Epithelial cell of proximal tubule (primary cell): ENCODE measurements at places on chromosomes 1 and 21.
A peak's percentile ranks its signal among the peaks of the same experiment; 100 is the strongest.

GRCh38 chr1:183200451-183200850 lies 14.4 kb downstream of the LAMC2 start:
- DNase-seq, result no peak

DNA sequence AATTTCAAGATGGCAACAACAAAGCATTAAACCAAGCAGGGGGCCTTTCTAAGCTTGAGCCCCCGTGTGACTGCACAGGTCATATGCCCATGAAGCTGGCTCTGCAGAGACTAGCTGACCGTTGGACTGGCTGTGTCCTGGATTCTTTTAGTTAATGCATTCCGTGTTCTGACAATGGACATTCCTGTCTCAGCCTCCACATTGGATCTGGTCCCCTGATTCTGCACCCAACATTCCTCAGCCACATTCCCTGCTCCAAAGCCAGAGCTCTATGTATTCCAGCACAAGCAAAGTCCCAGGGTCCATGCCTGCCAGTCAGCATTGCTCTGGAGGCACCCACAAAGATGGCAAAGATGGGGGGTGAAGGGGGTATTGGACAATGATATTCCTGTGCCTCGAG lies 5.1 kb upstream of the NAV1 start:
- no peak for DNase-seq

- no peak for DNase-seq
These were observed 86.4 kb downstream of the PAX7 start for GRCh38 chr1:18716785-18717678.

DNA sequence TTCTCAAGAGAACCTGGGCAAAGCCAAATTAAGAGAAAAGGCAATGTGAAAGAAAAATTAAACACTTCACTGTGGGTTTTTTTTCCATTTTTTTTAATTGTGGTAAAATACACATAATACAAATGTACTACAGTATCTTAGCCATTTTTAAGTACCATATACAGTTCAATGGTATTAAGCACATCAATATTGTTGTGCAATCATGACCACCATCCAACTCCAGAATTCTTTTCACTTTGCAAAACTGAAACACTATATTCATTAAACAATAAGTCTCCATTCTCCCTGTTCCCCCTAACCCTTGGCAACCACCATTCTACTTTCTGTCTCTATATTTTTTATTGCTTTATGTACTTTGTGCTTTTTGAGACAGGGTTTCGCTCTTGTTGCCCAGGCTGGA lies 17.8 kb upstream of the OTUD7B start:
- DNase-seq, result no peak

GRCh38 chr1:231883382-231883781 lies 256.8 kb downstream of the DISC1 start:
- DNase-seq, result no peak

- DNase-seq, result no peak
These were observed 88.0 kb upstream of the IFFO2 start for GRCh38 chr1:19044471-19044870.

- no peak for DNase-seq
These were observed 8.0 kb downstream of the ALPL start for GRCh38 chr1:21517161-21517589.

DNA sequence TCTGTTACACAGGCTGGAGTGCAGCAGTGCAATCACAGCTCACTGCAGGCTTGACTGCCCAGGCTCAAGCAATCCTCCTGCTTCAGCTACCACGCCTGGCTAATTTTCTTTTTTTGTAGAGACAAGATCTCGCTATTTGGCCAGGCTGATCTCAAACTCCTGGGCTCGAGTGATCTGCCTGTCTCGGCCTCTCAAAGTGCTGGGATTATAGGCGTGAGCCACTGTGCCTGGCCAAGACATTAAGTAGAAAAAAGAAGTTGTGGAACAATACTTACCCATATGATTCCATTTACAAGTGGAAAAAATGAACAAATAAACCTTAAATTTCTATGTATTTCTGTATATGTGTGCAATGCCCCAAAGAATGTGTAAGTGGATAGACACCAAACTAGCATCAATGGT lies 30.3 kb upstream of the ID3 start:
- no peak for DNase-seq

- no peak for DNase-seq
These were observed 226.5 kb downstream of the SDCCAG8 start for GRCh38 chr1:243482141-243483022.

DNA sequence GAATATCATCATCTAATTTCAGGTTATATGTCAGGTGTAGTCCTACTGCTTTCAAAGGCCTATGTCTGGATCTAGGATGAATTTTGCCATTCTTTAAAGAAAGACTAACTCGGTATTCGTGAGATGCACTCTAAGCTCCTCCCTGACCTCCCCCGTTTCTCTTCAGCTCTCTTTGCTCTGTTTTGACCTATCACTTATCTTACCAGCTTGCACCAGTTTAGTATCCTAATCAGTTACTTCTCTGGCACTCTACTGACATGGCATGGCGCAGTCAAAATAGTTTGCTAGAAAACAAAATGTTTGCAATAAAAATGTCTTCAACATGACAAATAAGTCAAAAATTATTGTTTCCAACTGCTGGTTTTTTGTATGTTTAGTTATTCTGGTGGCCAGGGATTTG lies 8.4 kb upstream of the SLC16A1 start:
- DNase-seq, result no peak

GRCh38 chr1:6762060-6762459 lies 23.2 kb upstream of the CAMTA1 start:
- no peak for DNase-seq

DNA sequence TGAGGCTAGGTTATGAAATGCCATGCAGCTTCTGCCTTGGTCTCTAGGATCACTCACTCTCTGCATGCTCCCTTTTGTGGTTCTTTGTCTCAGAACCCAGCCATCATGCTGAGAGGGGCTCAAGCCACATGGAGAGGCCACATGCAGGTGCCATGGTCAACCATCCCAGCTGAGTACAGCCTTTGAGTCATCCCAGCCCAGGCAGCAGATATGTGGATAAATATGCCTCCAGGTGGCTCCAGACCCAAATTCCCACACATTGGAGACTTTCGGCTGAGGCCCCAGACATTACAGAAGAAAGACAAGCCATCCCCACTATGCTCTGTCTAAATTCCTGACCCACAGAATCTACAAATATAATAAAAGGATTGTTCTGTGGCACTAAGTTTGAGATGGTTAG lies 102.0 kb downstream of the LHX9 start:
- DNase-seq, result no peak

GRCh38 chr1:226400519-226401354 lies 7.2 kb downstream of the PARP1 start:
- no peak for DNase-seq

DNA sequence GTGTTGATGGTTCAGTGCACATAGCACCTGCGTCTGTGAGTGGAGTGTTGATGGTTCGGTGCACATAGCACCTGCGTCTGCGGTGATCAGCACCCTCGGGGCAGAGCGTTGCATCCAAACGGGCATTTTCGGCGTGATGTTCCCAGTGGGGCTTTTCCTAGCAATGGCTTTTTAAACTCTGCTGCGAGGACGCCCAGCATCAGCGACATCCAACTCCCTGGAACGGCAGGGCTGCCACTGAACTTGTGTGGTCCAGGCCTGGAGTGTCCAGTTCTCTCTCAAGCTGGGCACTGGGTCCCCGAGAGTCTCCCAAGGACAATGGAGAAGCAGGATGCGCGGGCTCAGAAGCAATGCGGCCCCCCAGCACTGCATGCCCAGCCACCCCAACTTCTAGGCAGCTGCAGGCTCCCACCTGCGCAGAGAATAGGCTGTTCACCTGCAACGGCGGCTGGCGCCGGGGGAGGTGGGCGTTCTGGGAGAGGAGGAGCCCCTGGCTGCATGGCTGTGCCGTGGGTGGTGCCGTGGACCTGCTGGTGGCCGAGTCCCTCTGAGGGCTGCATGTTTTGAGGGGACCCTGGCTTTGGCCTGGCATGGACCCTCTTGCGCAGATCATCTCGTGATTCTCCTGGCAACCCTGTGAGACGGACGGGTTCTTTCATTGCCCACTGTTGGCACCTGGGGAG lies 10.1 kb upstream of the C1orf174 start:
- DNase-seq, result no peak

DNA sequence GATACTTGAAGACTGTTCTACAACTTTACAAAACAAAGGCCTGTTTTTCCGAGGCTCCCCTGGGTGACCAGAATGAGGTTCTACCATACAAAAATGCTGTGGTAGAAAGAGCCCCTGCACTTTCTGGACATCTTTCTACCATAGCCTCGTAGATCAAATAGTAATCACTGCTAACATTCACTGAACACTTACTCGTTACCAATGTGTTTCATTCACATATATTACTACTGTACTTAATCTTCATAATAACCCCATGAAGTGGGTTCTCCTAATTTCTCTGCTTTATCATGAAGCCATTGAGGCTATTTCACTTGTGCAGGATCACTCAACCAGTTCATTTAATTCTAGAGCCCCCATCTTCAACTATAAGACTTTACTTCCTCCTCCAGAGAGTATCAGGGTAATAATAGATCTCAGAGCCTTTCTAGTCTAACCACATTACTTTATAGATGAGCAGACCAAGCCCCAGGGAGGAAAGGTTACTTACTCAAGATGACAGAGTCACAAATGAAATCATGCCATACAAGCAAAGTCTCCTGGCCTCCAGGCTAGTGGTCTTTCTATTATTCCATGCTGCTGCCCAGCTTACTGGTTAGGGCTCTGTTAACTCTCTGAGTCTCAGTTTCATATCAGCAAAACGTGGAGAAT lies 46.7 kb upstream of the OSBPL9 start:
- no peak for DNase-seq

GRCh38 chr1:44602634-44603628 lies 71.3 kb downstream of the TMEM53 start:
- no peak for DNase-seq

DNA sequence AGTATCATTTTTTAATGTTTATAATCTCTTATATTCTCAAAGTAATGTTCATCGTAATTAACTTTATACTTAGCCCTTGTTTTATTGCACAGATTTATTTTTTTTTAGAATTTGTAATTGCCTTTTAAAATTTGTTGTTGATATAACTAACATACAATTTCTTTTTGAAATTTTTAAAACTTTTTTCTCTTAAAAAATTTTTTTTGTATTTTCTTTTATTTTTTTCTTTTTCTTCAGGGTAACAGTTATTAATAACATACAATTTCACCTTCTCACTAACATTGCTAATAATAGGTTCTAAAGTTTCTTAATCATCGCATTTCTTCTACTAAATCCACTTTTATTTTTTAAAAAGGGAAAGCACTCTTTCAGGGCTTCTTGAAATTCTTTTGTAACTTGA lies 11.3 kb upstream of the VAMP4 start:
- no peak for DNase-seq

DNA sequence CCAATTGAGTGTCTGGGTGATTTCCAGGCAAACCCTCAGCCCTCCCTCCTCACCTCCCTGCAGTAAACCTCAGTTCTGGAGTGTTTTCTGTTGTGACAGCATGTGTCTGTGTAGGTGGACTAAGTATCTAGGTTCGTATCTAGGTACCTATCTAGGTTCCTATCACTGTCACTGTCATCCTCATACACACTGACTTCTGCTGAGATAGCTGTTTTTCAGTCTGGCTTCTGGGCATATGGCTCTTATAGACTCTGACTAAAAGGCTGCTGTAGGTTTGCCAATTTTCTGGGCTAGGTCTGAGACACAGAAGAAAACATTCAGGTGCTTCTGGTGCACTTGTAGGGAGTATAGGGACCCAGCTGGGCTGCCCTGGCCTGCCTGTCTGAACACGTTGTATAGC lies 8.1 kb upstream of the TRIM67 start:
- no peak for DNase-seq

- no peak for DNase-seq
These were observed 35.8 kb downstream of the SLC30A7 start for GRCh38 chr1:100931716-100932115.

DNA sequence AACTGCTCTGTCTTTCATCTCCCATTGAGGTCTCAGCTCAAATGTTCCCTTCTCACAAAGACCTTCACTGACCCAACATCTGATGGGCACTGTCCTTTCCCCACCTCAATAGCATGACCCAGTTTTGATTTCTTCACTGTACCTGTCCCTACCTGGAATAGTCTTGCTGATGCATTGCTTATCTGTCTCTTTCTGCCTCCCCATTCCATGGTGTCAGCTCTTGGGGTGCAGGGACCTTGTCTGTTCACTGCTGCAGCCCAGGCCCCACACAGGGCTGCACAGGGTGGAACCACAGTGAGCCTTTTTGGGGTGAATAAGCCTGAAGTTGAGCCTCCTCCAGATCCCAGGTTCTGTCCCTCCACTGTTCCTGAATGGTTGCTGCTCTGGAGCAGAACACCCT lies 414.9 kb downstream of the PTPRU start:
- no peak for DNase-seq

GRCh38 chr1:215807218-215807617 lies 240.1 kb downstream of the KCTD3 start:
- DNase-seq, result no peak

DNA sequence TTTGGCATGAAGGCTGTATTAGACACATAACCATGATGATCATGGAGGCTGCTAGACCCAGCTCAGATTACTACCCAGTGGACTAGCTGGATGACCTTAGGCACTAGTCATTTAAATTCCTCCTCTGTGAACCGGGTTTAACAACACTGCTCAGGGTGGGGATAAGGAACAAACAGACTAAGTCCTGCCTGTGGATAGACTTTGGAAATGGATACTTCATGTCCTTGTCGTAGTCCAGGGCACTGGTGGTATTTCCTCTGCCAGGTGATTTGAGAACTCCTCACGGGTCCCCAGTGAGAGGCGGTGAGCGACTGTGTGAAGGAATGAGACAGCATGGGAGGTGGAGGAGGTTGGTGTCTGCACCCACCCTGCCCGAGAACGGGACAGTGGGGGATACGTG lies 72.9 kb upstream of the SELENON start:
- no peak for DNase-seq

GRCh38 chr1:108200687-108201051 lies 526 bp upstream of the SLC25A24 start:
- DNase-seq, result peak; percentile 22

GRCh38 chr1:150561254-150561973 lies 12.2 kb downstream of the ADAMTSL4 start:
- peak; percentile 85 for DNase-seq

DNA sequence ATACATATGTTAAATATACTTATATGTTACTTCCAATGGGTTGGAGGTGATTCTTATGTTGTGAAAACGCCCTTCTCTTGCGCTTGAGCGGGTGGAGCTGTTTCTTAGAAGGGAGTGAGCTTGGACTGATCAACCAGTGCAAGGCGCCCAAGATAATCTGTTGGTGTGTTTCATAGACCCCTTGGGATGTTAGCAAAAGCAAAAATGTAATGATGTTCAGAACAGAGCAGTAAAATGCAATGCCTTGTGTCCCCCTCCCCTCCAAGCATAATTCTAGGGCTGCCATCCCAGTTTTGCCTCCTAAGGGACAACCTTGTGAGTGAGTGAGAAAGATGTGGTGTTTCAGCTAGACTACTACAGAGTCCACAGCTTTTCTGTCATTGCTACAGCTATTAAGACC lies 6.2 kb upstream of the CD34 start:
- DNase-seq, result no peak

DNA sequence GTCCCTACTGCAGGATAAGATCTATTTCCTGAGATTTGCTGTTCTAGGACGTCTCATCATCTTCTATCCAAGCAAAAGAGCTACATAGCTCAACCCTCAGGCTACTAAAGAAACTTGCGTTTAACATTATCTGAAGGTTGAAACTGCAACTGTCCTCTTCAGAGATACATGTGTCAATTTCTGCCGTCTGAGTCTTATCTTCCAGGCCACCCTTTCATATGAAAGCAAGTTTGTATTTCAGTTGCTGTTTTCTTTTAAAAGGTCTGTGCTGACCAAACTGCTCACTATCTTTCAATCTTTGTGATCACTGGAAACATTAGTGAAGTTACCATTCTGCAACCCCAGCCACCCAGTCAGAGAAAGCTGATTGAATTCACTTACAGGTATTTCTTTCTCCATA lies 108.6 kb upstream of the RAB3GAP2 start:
- DNase-seq, result no peak

GRCh38 chr21:28078126-28078525 lies 914.6 kb downstream of the LTN1 start:
- no peak for DNase-seq
